ENCODE measurements at places on chromosomes 2 and 18.

- DNase-seq, result no peak
These were observed 533.1 kb downstream of the RNF144A start for GRCh38 chr2:7450188-7450832.

DNA sequence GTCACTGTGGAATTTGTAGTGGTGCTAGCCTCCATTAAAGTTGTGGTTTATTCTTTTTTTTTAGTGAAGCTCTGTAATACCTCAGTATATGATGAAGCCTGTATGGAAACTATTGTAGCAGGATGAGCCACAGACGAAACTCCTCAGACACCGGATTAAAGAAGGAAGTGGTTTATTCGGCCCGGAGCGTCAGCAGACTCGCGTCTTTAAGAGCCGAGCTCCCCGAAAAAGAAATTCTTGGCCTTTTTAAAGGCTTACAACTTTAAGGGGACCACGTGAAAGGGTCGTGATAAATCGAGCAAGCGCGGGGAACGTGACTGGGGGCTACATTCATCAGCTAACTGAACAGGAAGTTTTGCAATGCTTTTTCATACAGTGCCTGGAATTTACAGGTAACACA, 8.1 kb upstream of the CCL20 start:
- DNase-seq, result no peak

DNA sequence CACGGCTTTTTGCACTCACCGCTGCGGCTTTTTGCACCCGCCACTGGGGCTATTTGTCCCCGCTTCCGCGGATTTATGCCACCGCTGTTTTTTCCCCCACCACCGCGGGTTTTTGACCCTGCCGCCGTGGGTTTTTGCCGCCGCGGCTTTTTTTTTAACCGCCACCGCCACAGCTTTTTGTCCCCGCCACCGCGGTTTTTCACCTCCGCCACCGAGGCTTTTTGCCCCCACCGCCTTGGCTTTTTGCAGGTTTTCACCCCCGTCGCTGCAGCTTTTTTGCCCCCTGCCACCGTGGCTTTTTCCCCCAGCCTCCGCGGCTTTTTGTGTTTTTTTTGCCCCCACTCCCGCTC, 2796.7 kb upstream of the TEKT4 start:
- no peak for DNase-seq

GRCh38 chr2:70328921-70329561, 27.2 kb upstream of the FAM136A start:
- DNase-seq, result peak; percentile 52

DNA sequence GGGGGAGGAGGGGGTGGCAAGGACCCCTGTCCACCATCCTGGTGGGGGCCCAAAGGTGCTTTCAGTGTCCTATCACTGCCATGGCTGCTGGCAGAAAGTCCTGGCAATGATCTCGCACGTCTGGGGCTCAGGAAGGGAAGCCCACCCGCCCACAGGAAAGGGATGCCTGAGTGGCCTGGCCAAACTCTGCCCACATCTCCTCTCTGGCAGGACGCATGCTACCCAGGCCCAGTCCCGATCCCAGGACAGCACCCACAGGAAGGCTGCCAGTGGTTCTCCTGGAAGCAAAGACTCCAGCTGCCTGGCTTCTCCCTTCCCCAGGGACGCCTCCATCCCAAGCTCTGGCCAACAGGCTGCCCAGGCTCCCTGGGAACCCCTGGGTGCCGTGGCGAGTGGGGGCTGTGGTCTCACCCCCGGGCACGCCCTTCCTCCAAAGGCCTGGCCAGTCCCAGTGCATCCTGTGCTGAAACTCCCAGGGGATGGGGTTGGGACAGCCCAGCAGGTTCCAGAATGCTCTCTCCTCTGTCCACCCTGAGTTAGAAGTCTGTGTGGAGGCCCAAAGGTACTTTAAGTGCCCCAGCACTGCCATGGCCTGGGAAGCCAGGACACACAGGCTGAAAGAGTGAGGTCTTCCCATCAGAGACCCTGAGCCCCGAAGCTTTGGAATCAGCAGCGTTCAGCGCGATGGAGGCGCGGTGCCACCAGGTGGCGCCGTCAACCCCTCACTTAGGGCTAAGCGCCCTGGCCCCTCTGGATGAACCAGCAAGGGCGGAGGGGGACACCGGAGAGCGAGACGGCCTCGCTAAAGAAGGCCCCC, 29.8 kb upstream of the TAF1B start:
- peak; percentile 69 for DNase-seq

DNA sequence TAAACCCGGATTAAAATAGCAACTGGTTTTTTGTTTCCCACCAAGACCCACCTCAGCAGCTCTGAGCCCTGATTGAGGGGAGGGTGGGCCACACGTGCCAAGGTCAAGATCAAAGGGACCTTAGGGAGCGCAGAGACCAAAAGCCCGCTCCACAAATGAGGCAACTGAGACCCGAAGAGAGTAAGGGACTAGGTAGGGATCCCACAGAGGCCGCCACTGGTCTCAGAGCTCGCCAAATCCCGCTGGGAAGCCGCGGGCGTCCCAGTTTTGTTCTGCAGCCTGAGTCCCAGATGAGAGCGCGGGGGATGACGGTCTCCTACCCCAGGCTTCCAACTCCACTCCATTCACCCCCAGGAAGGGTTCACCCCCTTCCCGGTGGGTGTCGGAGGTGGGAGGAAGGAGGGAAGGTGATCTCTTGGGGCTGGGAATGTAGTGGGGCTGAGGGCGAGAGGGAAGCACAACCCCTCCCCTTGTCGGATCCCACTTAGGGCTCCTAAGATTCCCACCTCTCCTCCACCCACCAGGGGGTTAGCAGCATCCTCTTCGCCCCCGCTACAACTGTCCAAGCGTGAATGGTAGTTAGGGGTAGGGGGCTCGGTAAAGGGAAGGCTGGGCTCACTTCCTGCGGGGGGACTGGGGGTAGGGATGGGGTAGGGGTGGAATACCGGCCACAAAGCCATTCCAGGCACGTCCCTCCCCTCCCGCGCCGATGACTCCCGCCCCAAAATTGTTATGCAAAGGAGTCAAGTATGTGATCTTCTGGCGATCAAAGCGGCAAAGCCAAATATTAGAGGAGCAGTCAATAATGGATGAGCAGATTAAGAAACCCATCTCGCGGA, 7.3 kb upstream of the EN1 start:
- no peak for DNase-seq

Measured in left lobe of liver (tissue), 2 donors.